ENCODE measurements at places on chromosomes 7 and 10.
A peak's percentile ranks its signal among the peaks of the same experiment; 100 is the strongest.

GRCh38 chr7:74033372-74034311 is 5.7 kb downstream of the ELN start:
- no peak for DNase-seq

GRCh38 chr7:155764438-155764793 is 47.8 kb downstream of the SHH start:
- no peak for DNase-seq

DNA sequence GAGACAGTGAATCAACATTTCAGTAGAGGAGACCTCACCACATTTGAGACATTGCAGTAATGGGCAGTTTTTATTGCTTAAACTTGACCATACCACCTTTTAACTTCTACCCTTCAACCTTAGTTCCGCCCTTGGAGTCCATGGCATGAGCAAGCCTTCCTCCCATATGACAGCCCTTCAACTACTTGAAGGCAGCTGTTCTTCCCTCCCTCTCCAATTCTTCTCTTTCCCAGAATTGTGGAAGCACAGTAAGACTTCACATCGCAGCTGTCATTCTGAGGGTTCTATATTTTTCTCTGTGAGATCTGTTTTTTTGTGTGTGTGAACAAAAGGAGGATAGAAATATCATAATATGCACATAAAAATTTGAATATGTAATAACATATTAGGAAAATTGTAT is 2.2 kb upstream of the TSPAN12 start:
- DNase-seq = no peak

DNA sequence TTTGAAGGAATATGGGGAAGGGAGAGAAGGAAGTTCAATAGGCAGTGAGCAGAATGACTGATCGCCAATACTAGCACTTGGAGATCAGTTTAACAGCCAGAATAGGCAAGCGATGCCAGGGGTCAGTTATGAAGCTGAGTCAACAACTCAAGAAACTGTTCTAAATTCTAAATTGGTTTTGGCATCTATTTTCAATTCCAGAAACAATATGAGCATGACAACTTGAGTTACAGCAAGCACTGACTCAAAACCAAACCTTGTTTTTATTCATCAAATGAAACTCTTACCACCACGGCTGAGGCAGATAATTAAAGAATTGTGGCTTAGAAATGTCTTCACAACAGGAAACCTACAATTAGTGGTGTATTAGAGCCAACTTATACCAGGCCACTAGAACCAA is 180.5 kb upstream of the ASAH2 start:
- DNase-seq = no peak

- no peak for DNase-seq
Measured at GRCh38 chr7:52269669-52270068, 765.8 kb upstream of the POM121L12 start.

- DNase-seq = no peak
Measured at GRCh38 chr10:126661356-126661755, 9.1 kb downstream of the C10orf90 start.

- no peak for DNase-seq
Measured at GRCh38 chr7:22969010-22969431, 44.9 kb downstream of the HYCC1 start.

DNA sequence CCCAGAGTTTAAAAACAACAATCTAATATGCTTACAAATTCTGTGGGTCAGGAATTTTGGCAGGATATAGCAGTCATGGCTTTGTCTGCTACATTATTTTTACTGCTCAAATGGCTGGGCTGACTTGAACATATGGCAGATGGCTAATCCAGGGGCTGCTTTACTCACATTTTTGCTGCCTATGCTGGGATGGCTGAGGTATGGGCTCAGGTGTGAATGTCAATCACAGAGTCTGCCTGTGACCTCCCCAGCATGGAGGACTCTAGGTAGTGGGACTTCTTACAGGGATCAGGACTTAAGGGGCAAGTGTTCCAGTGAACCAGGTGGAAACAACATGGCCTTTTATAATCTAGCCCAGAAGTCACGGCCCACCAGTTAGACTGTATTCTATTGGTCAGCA is 4.4 kb upstream of the FKBP9 start:
- no peak for DNase-seq

GRCh38 chr7:92404170-92404614 is 43.1 kb upstream of the GATAD1 start:
- DNase-seq = no peak

- no peak for DNase-seq
Measured at GRCh38 chr7:51300762-51301674, 15.6 kb downstream of the COBL start.

DNA sequence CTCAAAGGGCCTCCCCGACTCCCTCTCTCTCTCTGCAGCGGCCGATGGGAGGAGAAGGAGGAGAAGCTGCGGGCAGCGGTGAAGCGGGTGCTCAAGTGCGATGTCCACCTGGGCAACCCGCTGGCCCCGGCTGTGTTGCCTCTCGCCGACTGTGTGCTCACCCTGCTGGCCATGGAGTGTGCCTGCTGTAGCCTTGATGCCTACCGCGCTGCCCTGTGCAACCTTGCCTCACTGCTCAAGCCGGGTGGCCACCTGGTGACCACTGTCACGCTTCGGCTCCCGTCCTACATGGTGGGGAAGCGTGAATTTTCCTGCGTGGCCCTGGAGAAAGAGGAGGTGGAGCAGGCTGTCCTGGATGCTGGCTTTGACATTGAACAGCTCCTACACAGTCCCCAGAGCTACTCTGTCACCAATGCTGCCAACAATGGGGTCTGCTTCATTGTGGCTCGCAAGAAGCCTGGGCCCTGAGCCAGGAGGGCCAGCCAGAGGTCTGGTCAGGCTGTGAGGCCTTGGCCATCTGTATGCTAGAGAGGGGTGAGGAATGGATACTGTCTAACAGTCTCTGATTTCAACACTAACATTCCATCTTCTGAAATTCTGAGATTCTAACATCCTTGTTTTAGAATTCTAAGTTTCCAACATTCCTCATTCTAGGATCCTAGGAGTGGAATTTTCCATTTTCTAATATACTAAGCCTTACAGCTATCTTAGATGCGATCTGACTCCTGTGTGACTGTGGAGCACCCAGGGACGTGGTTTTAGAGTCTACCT is 3.6 kb downstream of the INMT start:
- peak; percentile 58 for DNase-seq

DNA sequence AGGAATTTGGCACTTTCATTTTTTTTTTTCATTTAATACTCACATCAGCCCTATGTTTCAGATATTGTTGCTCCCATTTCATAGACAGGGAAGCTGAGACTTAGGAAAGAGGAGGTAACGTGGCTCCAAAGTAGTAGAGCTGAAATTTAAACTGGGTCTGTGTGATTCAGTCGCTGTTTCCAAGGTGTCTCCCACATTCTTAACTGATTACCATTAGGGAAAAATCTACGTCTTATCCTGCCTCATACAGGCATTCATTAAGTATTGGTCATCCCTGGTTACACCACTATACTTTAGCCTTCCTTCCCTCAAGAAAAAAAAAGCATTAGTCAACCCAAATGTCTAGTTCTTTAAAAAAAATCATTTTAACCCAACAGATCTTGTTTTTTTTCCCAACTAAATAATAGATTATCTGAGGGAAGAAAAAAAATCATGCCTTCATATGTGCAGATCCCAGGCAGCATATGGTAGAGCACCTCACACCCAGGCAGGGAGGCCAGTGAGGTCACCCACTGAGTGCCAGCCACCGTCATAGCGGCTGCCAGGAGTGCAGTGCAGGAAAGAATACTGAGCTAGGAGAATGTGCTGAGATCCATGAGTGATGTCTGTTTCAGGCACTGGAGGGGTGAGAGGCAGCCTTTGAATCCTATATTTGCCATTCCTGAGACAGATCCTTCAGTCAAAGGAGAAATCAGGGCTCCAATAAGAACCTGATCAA is 59.0 kb upstream of the SORCS3 start:
- no peak for DNase-seq

DNA sequence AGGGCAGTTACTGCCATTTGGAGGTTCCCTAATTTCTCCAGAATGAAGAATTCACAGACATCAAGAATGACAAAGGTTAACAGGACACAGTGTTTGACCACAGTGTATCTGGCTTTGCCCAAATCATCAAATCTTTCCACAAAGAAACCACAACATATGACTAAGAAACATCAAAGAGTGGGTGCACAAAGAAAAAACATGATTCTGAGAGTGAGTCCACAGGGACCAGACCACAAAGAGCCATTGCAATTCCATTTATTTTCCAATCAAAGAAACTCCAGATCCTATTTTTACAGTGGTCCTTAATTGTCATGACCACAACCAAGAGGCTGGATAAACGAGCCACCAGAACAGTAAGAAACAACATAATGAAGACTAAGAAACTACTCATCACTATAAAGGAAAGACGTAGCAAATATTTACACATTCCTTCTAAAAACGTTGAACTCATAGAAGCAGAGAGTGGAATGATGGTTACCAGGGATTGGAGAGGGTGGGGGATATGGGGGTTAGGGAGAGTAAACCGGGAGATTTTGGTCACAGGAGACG is 286.5 kb downstream of the DOCK4 start:
- DNase-seq = no peak

GRCh38 chr7:130275826-130276297 is 9.2 kb downstream of the CPA2 start:
- DNase-seq = peak; percentile 71

DNA sequence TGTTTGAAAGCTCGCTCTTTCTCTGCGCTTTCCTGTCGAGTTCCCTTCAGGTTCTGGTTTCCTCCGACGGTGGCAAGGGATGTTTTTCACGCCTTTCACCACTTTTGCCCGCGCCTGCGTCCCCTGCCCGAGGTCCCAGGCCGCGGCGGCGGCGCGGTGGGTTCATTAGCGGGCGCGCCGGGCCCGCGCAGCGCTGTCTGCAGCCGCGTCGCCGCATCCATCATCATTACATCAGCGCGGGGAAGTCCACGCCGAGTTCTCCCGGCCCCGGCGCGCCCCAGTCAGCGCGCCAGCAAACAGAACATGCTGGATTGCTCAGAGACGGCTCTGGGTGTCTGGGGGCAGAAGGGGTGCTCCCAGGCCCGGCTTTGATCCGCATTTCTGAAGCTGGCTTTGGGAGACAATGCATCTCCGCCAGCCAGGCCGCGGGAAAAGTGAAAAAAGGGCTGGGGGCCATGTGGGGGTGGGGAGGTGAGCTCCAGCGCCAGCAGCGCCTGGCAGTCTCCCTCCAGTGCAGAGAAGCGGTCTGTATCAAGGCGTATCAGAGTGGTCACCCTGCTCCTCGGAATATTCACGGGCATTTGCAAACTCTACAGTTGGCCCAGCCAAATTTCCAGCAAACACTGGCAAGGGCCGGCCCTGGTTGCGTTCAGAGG is 8.9 kb downstream of the GLI3 start:
- no peak for DNase-seq

DNA sequence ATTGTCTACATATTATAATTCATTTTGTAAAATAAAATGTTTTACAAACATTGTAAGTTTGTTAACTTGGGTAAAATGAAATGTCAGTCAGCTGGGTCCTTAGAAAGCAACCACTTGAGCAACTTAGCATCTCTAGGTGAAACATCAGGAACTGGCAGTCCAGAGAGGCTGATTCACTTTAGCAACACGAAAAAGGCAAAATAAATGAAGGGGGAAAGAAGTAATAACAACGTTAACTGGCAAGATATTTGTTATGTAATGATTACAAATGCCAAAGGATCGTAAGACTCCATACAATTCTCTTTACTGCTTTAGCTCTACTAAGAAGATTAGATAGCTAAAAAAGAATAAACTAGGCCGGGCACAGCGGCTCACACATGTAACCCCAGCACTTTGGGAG is 5.0 kb downstream of the PDZD8 start:
- DNase-seq = no peak

- DNase-seq = no peak
Measured at GRCh38 chr7:138602451-138602850, 98.7 kb downstream of the SVOPL start.

DNA sequence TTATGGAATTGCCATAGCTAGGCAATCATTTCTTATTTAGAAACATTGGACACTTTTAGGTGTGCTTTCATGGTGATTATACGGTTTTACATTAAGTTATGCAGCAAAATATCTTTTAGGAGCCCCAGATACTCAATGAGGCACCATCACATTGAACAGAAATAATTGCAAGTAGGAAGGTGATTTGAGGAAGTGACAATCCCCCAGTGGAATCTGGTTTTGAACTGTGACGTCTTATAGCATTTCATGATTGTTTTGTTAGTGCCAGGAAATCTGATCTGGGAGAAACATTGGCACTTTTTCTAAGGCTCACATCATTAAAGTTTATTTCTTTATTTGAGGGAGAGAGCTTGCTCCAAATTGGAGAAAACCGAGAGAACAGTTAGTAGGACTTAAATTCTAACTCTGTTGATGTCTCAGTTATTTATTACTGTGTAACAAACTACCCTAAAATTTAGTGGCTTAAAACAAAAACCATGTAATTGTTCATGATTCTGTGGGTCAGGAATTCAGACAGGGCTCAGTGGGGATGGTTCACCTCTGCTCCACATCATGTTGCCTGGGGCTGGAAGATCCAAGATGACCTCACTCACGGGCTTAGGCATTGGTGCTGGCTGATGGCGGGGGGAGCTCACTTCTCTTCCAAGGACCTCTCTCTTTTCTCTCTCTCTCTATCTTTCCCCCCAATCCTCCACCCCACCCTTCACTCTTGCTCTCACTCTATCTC is 78.2 kb upstream of the STEAP1B start:
- no peak for DNase-seq

GRCh38 chr7:78873117-78873516 is 580.4 kb downstream of the MAGI2 start:
- no peak for DNase-seq

DNA sequence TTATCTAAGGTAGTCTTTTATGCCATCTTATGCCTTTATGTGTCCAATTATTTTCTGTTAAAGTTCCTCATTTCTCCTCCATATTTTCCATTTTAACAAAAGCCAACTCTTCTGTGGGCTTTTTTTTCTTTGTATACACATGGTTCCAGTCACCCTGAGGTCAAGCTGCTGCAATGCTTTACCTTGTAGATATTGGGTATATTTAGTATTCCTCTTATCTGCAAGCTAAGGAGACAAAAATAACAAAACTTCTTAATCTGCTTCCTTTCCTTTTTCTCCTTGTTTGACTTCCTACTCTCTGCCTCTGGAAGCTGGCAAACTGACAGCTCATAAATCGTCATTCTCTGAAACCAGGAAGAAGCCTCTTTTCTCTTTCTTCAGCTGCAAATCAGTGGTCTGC is 885.0 kb upstream of the LRRN3 start:
- DNase-seq = no peak

DNA sequence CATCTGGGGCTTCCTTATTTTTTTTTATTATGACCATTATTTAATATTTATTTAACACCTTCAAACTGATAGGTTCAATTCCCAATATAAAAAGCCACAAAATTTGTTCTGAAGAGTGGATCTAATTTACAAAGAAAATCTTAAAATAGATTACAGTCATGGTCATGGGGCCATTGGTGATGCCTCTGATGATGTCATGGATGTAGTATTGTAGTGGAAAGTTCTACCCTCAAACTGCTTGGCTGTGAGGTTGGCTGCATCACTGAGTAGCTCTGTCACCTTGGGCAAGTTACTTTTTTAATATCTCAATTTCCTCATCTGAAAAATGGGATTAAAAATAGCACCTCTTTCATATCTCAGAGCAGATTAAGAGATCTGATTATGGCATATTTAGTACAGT is 128.5 kb downstream of the DKK1 start:
- DNase-seq = no peak
